Activated CD4-positive, alpha-beta T cell treated with anti-CD3 and anti-CD28 coated beads for 4 hours (primary cell): ENCODE measurements at places on chromosomes 2 and 18.
A peak's percentile ranks its signal among the peaks of the same experiment; 100 is the strongest.

- DNase-seq: no peak
These were observed 403.7 kb downstream of the CCDC85A start for GRCh38 chr2:56587456-56587855.

DNA sequence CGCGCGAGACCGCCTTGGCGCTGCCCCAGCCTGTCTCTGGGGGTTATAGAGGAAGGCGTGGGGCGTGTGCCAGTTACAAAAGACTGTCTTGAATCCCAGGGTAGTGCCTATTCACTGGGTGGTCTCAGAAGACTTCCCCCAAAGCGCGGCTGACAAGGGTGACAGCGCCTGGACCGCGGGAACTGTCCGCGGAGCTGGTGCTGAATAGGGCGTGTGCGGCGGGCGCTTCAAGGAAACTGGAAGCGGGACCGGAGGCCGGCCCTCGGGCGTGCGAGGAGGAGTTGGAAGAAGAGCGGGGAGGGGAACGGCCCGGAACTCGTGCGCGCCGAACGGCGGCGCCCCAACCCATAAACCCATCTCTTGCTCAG lies 2.3 kb downstream of the EGR4 start:
- peak; percentile 47 for DNase-seq

GRCh38 chr18:55862693-55863390 lies 274.9 kb upstream of the TCF4 start:
- DNase-seq: no peak

GRCh38 chr2:28751956-28752630 lies 463 bp downstream of the PPP1CB start:
- no peak for DNase-seq
